ENCODE measurements at places on chromosomes 6 and 20.

- no peak for DNase-seq
Measured at GRCh38 chr6:16432075-16433032, 194.0 kb downstream of the GMPR start.

DNA sequence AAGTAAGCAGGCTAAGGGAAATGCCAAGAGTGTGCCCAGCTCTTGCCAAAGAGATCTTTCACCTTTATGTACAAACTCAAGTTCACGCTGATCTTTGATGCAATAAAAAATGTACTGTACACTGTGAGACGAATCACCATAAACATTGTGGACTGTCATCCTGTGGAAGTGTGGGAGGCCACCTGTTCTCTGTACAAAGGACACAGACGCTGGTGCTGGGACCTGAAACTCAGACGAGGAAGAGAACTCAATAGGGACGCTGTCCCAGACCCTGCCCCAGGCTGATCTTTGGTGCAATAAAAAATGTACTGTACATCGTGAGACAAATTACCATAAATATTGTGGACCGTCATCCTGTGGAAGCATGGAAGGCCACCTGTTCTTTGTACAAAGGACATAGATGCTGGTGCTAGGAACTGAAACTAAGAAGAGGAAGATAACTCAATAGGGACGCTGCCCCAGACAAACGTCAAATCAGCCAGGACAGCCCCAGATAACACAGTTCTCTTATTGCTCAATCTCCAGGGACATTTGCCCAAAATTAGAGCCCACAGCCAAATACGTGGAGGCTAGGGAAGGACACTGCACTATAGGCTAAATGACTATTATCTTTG, 312.7 kb upstream of the SGK1 start:
- no peak for DNase-seq

- no peak for DNase-seq
Measured at GRCh38 chr20:59806578-59806975, 126.9 kb downstream of the SYCP2 start.

- peak; percentile 100 for DNase-seq
Measured at GRCh38 chr20:33789109-33789857, 21.9 kb upstream of the CHMP4B start.

DNA sequence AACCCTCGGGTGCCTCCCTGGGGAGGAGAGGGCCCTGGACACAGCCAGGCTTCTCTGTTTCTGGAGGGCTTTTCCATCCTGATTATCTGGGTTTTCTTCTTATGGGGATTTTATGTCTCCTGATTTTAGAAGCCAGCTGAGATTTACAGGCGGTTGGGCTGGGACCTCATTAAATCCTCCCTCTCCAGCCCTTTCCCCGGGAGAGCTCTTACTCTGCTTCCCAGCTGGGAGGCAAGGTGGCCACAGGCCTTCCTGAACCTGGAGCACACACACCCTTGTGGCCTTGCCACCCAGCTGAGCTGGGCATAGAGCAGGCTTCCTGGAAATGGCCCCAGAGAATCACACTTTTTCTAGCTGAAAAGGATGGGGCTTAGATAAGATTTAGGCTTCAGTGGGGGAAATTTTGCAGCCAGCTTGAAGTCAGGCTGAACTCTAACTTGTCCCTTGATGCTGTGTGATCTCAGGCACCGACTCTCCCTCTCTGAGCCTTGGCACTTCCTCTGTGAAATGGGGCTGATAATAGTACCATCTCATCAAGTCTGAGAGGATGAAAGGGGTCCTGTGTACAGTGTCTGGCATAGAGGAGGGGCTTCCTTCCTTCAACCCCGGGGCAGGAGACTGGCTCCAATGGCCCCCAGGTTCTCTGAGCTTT, 16.6 kb downstream of the VSTM2L start:
- no peak for DNase-seq

DNA sequence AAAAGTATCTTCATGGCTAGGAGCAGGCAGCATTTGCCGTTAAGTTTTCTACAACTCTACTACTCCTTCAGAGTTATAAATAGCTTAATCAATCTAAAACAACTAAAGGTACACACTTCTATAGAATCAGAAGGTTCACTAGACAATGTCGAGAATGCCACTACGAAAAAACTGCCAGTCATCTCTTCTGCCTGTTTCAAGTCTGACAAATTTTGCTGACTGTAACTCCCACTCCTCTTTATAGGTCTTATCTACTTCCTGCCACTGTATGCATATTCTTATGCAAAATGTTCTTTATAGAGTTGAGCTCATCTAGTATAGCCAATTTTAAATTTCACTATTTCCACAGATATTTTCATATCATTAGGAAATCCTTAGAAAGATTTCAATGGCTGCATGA, 160.1 kb downstream of the EYS start:
- DNase-seq, result no peak

DNA sequence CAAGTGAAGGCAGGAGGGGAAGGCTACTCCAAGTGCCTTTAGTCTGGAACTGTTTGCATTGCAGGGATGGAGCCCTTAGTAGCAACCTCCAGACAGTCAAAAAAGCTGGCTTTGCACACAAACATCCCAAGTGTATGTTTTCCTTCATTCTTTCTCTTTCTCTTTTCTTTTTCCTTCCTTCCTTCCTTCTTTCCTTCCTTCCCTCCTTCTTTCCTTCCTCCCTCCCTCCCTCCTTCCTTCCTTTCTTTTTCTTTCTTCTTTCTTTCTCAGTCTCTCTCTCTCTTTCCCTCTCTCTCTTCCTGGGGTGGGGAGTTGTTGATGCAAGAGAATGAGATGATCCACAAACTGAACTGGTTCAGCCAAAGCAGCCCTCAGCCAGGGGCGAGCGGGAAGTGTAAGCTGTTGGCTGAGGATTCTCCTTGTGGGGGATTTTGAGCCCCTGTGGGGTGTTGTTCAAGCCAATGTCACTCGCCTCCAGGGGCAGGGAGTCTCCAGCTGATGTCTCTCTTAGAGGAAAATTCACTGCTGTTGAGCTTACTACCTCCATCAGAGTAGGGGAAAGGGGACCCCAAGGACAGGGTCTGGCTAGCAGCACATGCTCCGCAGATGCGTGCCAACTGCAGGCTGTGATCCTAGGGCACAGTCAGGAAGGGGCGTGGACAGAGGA, 11.7 kb downstream of the RSPO4 start:
- no peak for DNase-seq

GRCh38 chr6:109781001-109781400, 89.9 kb downstream of the FIG4 start:
- no peak for DNase-seq

DNA sequence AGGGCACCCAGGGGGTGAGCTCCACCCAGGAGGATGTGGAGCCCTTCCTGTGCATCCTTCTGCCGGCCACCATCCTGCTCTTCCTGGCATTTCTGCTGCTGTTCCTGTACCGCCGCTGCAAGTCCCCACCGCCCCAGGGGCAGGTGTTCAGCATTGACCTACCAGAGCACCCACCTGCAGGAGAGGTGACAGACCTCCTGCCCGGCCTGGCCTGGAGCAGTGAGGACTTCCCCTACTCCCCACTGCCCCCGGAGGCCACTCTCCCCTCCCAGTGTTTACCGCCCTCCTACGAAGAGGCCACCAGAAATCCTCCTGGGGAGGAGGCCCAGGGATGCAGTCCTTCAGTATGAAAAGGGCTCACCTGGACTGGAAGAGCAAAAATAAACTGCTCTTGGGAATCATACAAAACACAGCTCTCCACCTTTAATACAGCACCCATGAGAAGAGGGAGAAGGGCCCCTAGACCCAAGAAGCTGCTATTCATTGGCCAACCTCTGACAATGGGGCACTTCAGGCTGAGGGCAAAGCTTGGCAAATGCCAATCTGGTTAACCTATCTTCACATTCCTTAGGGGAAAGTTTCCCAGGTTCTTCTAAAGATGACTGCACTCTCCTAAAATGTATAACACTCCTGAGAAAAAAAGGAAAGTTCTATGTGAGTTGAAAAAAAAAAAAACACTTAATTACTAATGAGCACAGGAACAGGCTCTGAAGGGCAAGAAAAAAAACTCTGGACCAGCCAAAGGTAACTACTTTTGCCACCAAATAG, 5.0 kb downstream of the SMIM28 start:
- DNase-seq, result no peak

All from SW 1271 (cell line).